Glutamatergic neuron (in vitro differentiated cells): ENCODE measurements at places on chromosomes 6 and 20. TPM values are rescaled to one million over a fixed set of nuclear protein-coding genes. Genes with fewer than 3 reads are reported as not detected.

The PRRT1 gene
- total RNA-seq = 5.1 TPM

The TMEM63B gene
- total RNA-seq = 148 TPM

DNA sequence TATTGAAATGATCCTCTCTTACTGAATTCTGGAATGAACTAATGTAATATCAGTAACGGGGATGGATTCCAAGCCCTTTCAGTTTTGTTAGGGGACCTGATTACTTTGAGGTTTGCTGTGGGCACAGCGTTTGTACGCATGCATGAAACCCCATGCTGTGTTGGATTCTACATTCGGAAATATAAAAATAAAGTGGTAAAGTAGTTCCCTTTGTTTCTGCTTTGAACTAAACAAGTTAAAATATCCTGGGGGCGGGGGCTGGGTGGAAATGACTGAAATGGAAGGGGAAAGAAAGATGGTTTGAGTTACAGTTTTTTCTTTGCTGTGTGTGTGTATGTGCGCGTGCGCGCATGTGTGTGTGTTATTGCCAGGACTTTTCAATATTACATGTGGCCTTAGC lies 196.5 kb upstream of the OPRM1 start:
- no peak for DNase-seq

DNA sequence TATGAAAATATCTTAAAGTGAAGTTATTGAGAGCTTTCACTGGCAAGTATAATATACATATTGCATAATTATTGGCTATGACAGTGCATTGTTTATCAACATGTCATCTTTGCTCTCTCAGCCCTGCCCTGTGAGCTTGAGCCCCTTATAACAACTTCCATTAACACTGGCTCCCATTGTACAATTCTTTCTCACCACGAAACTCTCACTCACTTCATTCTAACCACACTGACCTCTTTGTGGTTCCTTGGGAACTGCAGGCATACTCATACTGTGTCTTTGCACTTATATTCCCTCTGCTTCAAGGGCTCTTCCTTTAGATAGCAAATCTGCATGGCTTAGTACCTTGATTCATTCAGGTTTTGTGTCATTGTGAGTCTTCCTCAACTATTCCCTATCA lies 411.8 kb downstream of the CDKAL1 start:
- no peak for DNase-seq

DNA sequence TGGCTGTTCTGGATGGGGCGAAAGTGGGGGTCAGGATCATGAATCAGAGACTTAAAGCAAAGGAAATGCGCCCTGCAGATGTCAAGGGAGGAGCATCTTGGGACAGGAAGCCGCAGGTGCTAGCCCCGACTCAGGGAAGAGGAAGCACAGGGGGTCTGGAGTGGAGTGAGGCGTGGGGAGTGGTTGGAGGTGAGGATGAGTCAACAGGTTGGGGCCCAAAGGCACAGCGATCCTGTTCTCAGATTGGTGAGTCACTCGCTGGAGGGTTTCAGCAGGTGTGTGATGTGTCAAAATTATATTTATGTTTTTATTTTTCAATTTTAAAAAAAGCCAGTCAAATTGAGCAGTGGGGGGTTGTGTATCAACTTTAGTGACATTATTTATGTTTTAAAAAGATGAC lies 19.0 kb downstream of the PACSIN1 start:
- no peak for DNase-seq

- DNase-seq = peak; percentile 50
Observed at GRCh38 chr6:80523531-80523997, 417.1 kb downstream of the BCKDHB start.

DNA sequence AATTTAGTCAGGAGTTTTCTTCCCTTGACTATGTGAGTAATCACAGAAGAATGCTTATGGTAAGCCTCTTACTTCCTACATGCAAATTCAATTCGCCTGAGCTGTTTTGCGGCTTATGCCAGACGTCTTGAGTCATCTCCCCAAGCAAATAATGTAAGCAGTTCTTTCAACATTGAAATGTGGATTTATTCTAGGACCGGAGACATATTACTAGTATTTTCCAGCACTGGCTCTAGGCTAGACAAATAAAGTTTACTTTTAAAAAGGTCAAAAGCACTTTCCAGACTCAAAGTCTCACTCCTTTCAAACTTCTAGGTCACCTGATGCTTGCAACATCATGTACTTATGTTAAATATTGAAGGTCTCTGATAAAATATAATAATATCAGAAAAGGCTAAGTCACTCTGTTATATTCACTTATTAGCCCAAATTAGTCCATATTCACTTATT lies 38.1 kb upstream of the NOX3 start:
- DNase-seq = no peak

GRCh38 chr20:63698739-63699465 lies 2.5 kb downstream of the TNFRSF6B start:
- no peak for DNase-seq

- DNase-seq = no peak
Observed at GRCh38 chr6:119848696-119849095, 499.1 kb upstream of the MAN1A1 start.
